ENCODE measurements at places on chromosomes 7 and 10. TPM values are rescaled to one million over a fixed set of nuclear protein-coding genes. Genes with fewer than 3 reads are reported as not detected.

CFTR gene
- not detected for total RNA-seq

OPN1SW gene
- total RNA-seq: not detected

RPEL1 gene
- total RNA-seq: not detected

OR13A1 gene
- total RNA-seq: 0.10 TPM

OR9A2 gene
- not detected for total RNA-seq

FAM25G gene
- not detected for total RNA-seq

All from activated CD4-positive, alpha-beta T cell treated with anti-CD3 and anti-CD28 coated beads, Interleukin-2, amount 10 ng/mL, durations not matched to agents 7 days and 5 days (primary cell).